Fibroblast of gingiva (primary cell): ENCODE measurements at places on chromosomes 1 and 21.

- DNase-seq, result no peak
Observed at GRCh38 chr1:44655609-44656008, 18.7 kb downstream of the TMEM53 start.

DNA sequence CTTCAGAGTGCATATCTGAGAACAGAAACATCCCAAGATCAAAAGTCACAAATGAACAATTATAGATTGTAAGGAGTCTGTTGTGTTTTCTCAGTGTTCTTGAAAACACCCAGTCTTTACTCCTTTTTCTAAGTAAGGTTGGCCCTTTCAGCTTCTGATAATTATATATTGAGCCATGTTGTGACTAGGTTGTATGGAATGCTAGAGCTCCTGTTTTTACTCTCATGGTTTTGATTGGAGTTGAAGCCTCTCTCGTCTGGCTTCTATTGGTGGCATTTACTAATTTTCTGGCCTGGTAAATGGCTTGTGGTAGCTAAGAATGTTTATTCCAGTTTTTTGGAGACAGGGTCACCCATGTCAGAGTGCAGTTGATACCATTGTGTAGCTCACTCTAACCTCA, 84.7 kb downstream of the NDUFS5 start:
- peak; percentile 61 for DNase-seq

GRCh38 chr1:2279210-2279639, 51.1 kb downstream of the SKI start:
- DNase-seq, result peak; percentile 78

GRCh38 chr1:183374825-183375224, 43.4 kb downstream of the NMNAT2 start:
- no peak for DNase-seq

DNA sequence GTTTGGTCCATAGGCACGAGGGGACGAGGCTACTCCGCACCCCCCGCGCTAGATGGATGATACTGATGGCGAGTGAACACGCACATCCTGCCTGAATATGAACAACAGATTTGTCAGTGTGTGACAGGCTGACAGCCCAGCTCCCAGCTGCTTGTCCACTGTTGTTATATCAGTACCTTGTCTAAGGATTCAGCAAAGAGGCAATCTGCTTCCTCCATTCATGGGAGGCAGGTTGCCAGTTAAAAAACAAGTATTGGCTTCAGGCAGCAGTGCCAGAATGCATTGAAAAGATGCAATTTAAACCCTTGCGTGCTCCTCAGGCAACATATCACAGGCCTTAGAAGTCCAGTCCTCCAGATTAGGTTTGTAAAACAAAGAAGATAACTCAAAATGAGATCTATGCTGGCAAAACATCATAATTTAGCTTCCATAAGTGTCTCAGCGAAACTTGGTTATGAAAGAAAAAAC, 223.3 kb downstream of the GPATCH2 start:
- DNase-seq, result no peak

- no peak for DNase-seq
Observed at GRCh38 chr21:34180826-34181359, 107.5 kb downstream of the MRPS6 start.

DNA sequence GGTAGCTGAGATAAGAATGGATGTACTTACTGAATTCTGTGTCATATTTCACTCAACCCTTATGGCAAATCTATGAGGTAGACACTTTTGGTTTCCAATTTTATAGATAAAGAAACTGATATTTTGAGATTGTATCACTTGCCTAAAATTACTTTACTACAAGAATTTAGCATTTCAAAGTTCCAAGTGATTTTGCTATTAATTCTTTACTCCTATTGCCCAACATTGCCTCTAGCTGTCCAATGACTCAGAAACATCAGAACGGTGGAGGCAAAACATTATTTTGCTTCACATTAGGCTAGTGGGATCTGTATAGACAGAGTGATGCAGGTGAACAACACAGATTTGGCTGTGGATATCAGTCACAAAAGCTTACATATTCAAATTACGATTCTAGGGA, 747.2 kb upstream of the NEGR1 start:
- no peak for DNase-seq

GRCh38 chr1:243756529-243756928, 93.5 kb downstream of the AKT3 start:
- no peak for DNase-seq

DNA sequence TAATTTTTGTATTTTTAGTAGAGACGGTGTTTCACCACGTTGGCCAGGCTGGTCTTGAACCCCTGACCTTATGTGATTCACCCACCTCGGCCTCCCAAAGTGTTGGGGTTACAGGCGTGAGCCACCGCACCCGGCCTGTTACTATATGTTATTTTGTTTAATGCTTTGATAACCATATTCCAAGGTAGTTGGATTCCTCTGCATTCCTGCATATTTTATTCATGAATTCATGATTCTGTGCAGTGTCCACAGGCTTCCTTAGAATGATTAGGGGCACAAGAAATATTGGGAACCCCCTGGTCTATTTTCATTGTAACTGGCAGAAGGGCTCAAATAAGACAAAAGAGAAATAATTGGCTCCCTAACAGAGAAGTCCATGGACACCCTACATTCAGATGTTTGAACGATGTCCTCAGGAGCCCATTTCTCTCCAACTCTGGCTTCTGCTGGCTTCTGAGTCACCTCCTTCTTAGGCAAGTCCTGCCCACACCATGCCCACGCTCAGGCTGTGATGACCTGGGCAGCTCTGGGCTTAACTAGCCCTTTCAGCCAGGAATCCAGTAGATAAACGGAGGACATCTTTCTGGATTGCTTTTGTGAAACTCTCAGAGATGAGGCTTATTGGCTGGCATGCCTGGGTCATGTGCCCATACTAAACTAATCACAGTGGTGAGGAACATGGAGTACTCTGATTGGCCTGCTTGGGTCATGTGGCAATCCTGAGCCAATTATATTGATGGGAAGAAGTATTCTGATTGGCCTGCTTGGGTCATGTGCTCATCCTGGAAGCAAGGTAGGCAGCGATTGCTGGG, 32.6 kb downstream of the TNFRSF8 start:
- DNase-seq, result no peak

DNA sequence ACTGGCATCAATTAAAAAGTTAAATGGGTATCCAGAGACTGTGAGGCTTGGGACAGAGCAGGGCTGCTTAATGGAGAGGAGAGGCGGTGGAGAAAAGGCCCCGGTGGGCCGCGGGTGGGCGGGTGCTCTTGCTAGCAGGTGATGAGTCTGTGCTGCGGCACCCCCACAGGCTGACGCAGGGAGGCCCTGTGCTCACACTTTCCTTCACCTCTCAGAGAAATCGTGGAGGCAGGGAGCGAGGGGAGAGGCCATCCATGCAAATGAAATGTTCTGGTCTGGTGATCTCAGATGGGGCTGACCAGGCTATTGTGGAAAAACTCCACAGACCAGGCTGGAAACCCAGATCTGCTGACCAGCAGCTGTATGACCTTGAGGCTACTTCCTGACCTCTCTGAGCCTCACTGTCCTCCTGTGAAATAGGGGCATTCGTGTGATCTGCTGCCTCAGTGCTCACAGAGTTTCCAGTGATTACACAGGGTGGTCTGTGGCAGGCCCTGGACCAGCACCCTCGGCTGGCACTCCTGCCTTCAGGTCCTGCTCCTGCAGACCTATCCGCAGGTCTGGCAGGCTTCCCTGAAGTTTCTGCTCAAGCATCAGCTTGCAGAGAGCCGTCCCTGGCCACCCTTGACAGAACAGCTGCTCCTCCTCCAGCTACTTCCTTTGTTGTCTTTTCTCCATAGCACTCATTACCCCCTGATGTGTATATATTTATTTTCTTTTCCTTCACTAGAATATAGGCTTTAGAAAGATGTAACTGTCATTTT, 89.2 kb downstream of the BEND5 start:
- DNase-seq, result no peak

DNA sequence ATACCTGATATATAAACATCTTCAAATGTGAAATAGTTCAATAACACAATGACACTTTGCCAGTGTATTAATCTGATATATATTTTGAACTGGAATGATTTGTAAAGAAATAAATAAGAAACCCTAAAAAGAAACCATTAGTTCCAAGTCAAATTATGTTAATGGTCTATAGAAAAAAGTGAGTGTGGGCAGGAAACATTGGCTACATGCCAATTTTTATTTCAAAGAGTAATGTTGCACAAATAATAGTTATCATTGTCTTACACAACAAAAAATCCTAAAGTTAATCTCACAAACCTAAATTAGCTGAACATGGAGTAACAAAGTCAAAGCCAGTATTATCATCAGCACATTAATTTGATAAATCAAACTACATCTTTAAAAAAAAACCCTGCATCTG, 37.9 kb upstream of the BATF3 start:
- DNase-seq, result no peak

GRCh38 chr1:155077758-155078445, 735 bp upstream of the EFNA3 start:
- DNase-seq, result no peak

DNA sequence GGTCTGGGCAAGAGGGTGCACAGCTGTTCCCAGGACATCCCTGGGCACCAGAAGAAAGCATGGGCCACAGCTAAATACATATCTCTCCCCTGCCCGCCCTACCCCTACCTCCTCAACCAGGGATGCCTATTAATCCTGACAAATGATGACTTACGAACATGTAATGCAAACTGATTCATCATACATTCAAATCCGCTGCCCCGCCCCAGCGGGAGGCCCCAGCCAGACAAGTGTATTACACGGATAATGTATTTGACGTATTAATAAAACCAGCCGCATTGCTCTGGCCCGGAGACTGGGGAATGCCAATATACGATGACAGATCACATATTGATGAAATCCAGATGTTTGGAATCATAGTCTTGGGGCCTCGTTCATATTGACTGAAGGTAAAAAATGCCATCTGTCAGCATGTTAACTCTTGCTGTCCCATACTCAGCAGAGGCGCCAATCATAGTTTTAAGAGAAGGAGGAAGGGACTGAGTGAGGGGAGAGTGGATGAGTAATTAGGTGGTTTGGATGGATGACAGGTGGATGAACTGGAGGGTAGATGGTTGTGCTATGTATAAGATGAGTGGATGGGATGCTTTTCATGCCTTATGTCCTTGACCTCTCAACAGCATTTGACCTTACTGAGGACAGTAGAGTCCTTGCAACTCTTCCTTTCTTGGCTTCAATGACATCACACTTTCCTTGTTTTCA, 68.2 kb downstream of the TMEM53 start:
- no peak for DNase-seq

- DNase-seq, result peak; percentile 52
Observed at GRCh38 chr1:211323156-211324063, 3.2 kb upstream of the TRAF5 start.

DNA sequence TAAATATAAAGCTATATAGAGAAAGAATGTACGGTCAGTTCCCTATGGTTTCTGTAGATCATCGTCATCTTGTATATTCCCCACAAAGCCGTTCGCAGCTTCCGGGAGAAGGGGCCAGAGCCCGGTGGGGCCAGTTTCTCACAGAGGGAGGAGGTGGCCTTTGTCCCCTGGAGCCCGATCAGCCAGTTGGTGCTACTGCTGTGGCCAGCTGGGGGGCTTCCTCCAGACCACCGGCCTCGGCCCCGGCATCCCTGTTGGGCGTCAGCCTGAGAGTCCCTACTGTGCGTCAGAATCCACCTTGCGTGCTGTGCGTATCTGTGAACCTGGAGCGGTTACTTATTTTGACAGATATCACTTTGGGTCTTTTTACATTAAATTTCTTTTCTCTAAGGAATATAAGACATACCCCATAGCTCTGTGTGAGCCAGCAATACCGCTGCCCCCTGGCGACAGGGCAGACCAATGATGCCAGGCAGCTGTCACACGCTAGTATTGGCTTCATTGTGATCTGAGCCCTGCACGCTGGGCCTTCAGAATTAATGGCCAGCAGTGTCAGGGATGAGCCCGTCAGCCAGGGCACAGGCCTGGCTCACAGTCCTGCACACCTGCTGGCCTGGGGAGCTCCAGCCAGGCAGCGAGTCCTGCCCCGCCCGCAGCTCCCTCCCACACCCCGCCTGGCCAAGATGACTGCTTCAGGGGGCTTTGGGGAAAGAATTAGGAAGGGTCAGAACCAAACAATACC, 145.9 kb downstream of the PGBD5 start:
- no peak for DNase-seq

DNA sequence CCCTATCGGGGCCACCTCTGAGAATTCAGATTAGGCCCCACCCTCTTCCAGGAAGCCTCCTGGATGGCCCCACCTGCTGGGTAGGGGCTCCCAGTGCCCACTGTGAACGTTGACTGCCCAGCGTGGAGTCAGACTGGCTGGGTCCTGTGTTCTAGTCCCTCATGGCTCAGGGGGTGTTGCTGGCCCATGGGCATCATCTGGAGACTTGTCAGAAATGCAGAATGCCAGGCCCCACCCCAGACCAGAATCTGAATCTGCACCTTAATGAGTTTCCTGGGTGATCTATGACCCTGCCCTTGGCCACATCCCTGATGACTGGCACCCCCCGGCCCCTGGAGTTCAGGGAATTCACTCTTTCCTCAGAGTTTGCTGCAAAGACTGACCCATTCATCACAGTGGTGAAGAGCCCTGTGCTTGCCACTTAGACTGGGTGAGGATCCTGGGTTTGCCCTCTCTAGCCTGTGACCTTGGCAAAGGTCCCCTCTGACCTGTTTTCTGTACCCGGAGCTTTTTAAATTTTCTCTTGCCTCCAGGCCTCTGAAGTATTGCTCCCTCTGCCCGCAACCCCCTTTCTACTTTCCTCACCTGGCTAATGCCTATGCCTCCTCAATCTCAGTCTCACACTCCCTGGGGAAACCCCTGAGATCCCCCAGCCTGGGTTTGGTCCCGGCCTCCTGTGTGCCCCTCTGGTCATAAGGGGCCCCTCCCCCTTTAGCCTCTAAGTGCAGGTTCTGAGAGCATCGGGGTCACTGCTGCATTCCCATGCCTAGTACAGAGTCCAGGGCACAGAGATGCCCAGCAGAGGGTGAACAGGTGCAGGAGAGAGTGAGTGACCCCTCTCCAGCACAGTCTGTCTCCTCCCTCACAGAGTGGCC, 184.2 kb downstream of the MATN1 start:
- DNase-seq, result no peak

- DNase-seq, result peak; percentile 42
Observed at GRCh38 chr1:229203030-229203751, 67.7 kb upstream of the RAB4A start.

- peak; percentile 86 for DNase-seq
Observed at GRCh38 chr1:201637282-201638079, 98.6 kb downstream of the NAV1 start.

- no peak for DNase-seq
Observed at GRCh38 chr21:42835611-42836401, 43.5 kb downstream of the WDR4 start.
